ENCODE measurements at places on chromosomes 11 and 22.

- DNase-seq = no peak
These were observed 785.6 kb downstream of the TBC1D22A start for GRCh38 chr22:47547881-47548650.

DNA sequence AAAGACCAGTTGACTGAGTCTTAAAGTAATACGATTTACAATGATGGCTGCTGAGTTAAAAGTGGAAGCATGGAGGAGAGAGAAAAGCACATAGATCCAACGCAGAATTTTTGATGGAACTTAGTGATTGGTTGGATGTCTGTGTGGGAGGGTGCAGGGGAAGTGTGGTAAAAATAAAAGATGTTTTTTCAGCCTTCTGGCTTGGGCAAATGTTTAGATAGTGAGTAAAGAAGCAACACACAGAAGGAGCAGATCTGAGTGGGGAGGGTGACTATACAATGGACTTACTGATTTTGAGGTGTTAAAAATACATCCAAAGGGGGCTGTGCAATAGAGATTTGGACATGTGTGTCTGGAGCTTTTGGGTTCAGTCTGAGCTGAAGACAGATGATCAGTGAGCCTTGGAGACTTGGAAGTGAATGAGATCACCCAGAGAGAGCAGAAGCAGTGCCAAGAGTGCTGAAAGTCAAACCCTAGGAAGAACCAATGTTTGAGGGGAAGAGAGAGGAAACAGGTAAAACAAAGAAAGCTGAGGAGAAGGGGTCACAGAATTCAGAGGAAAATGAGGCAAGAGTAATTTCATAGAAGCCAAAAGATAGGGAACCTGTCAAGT lies 8.6 kb downstream of the GRIA4 start:
- DNase-seq = no peak

GRCh38 chr11:107590460-107591377 lies at the start of gene ELMOD1:
TSS of gene ELMOD1 (plus strand) at chr11:107591147. CDS start at chr11:107618190, 27,043 bp downstream.
- DNase-seq = no peak

GRCh38 chr22:34608540-34609115 lies 457.3 kb upstream of the ISX start:
- no peak for DNase-seq

All from effector CD8-positive, alpha-beta T cell (primary cell).